ENCODE measurements at places on chromosomes 7 and 10.
A peak's percentile ranks its signal among the peaks of the same experiment; 100 is the strongest.

- no peak for DNase-seq
Measured at GRCh38 chr10:121070275-121071070, 219.3 kb downstream of the WDR11 start.

DNA sequence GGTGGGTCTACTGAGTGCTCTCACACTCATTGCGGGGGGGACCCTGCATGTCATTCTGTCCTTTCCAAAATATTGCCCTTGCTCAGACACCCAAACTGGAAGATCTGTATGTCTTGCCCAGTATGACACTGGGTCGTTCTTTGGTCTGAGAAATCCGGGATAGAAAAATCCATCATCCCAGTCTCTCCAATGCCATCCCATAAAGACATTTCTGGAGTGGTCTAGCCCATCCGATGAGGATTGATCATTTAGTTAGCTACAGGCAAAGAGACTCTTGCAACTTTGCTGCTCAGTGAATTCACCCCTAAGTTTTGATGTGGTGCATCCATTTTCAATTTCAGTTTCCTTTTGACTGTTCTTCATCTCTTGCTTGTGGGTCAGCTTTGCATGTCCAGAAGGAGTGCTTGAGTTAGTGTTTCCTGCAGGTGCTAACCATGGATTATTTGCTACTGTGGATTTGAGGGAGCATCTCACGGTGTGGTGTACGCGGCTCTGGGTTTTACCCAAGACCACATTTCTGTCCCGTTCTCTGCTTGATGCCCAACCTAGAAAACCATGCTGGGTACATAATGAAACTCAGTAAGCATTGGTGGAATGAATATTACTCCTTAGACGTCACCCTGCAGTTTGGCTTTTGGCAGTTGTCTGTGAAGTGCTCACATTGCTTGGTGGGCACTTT is 247.0 kb upstream of the MKI67 start:
- DNase-seq, result no peak

DNA sequence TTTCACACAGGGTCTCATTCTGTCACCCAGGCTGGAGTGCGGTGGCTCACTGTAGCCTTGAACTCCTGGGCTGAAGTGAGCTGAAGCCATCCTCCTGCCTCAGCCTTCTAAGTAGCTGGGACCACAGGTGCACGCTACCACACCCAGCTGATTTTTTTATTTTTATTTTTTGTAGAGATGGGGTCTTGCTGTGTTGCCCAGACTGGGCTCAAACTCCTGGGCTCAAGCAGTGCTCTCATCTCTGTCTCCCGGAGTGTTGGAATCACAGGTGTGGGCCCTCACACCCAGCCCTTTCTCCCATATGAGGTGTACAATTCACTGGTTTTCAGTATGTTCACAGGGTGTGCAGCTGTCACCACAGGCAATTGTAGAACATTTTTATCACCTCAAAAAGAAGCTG is 5.2 kb downstream of the INPP5A start:
- DNase-seq, result no peak

- DNase-seq, result no peak
Measured at GRCh38 chr7:36090976-36091873, 61.8 kb upstream of the EEPD1 start.

- DNase-seq, result no peak
Measured at GRCh38 chr7:6232534-6232933, 39.9 kb downstream of the CYTH3 start.

- DNase-seq, result no peak
Measured at GRCh38 chr10:27253576-27253975, 13.0 kb upstream of the ACBD5 start.

DNA sequence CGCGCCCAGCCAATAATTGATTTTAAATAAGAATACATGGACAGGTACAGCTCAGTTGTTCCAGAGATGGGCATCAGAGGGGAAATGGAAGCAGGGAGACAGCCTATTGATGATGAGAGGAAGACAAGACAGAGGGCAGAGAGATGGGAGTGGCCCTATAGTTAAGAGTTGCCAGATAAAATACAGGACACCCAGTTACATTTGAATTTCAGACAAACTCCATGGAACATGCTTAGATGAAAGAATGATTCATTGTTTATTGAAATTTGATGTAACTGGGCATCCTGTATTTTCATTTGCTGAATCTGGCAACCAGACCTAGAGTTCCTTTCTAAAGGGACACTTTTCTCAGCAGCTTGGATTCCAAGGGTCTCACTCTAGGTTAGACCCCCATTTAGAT is 341.1 kb downstream of the FRMD4A start:
- peak; percentile 4 for DNase-seq

- no peak for DNase-seq
Measured at GRCh38 chr7:33888166-33888565, 17.2 kb upstream of the BMPER start.

DNA sequence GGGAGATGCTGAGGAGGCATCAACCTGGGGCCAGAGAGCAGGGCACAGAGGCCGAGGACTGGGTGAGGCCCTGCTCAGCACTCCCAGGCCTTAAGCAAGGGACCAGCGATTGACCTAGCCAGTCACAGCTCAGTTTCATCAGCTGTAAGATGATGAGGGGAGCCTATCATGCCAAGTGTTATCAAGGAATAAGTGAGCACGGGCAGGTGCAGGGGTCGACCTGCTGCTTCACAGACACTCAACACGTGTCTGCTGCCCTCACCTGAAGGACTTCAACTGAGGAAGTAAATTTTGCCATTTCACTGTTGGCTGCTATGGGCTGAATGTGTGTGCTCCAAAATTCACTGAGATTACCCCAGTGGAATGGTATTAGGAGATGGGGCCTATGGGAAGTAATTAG is 9.9 kb downstream of the C10orf71 start:
- DNase-seq, result no peak

DNA sequence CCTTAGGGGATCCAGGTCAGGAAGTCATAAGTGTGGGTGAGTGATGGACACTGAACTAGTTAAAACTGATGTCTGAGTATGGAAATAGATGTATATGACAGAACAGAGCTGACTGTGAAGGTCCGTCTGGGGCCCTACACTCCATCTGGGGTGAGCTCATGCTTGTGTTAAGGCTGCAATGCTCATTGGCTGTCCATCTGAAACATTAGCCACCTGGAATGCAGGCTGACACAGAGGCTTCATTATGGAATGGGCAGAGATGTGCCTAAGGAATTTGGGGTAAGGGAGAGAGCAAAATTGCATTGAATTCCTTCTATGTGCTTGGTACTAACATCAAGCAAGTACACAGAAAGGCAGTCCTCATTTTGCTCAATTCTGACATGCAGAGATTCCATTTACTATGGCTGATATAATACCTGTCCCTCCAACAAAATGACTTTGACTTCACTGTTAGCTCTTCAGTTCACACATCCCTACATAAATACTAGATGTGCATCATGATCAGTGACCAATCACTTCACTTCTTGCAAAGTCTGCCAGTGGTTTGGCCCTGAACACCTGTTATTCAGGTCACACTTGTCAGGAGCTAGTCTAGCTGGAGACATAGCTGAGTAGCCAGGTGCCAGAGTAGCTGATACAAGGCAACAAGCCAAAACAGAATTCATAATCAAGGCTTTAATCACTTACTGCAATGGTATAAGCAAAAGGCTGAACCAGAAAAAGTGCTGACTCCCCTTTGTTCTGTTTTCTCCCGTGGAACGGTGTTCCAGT is 128.9 kb upstream of the VWC2 start:
- DNase-seq, result no peak

DNA sequence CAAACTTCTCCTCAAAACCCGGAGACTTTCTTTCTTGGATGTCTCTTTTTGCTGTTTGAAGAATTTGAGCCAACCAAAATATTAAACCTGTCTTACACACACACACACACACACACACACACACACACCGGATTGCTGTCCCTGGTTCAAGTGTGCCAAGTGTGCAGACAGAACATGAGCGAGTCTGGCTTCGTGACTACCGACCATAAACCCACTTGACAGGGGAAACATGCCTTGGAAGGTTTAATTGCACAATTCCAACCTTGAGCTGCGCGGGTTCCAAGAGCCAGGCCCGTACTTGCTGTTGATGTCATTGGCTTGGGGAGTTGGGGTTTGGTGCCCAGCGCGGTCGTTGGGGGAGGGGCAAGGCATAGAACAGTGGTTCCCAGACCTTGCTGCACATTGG is 1.7 kb downstream of the EGFR start:
- DNase-seq, result no peak

DNA sequence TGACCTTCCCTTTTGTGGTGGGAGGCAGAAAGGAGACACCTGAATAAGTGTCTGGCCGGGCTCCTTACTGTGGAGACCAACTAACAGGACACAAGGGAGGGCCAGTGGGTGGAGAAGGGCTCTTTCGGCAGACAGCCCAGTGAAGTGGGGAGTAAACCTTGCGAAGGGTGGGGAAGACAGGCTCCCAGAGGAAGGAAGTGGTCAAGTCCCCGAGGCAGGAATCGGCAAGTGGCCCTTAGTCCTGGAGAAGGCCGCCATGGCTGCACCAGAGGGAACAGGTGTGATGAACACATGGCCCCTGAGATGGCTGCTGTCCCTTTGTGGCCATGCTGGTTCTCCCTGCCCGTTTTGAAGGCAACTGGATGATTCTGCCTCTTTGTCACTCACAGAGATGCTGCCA is 187.2 kb upstream of the IGFBP3 start:
- DNase-seq, result no peak

DNA sequence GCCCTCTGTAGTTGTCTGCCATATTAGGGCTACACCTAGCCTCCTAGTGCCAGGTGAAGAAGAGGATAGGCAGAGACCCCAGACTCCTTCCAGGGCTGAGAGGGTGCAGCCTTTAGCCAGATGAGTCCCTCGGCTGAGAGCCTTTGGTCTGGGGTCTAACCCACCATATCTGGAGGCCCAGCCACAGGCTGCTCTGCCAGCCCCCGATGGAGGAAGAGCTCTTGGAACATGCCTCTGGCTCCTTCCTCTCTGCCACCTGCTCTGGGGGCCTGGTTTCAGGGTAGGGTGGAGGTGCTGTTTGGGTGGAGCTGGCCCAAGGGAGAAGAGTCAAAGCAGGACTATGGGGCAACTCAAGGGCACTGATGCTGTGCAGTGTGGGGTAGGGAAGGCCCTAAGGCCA is 1.4 kb downstream of the LRRC18 start:
- peak; percentile 61 for DNase-seq

- DNase-seq, result peak; percentile 31
Measured at GRCh38 chr10:48543182-48543844, 61.6 kb downstream of the ARHGAP22 start.

DNA sequence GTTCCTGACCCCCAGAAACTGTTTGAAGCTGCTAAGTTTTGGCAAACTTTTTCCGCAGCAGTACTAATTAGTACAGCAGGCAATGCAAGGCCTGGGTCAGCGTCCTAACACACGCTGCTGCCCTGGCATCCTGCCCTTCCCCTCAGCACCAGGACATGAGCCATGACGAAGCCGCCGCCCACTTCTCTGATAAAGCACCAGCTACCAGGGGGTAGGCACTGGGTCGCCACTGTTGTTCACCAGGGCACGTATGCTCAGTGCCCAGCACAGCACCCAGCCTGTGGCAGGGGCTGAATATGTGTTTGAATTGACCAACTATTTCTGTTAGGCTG is 59.5 kb downstream of the CHST15 start:
- no peak for DNase-seq

Data from coronary artery (tissue), 2 donors.